ENCODE measurements at places on chromosomes 3 and 15. TPM values are rescaled to one million over a fixed set of nuclear protein-coding genes. Genes with fewer than 3 reads are reported as not detected.

GRCh38 chr15:78850941-78851755 lies 21.5 kb upstream of the MORF4L1 start:
- no peak for DNase-seq

DNA sequence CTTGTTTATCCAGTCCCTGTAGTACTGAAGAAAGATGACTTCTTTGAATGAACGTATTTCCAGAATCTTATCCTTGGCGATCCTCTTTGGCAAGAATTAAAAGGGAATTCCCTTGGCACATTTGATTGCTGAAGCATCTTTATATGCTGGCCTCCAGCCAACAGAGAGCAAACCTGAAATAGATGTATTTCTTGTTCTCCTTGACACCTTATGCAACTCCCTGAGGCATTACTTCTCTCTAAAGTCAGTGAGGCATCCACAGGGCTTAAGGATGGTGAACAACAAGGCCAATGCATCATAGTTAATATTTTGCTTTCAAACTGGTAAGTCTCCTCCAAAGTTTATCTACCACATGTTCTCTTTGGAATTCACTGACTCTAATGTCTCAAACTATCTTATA lies 450.9 kb upstream of the THRB start:
- DNase-seq: no peak

DNA sequence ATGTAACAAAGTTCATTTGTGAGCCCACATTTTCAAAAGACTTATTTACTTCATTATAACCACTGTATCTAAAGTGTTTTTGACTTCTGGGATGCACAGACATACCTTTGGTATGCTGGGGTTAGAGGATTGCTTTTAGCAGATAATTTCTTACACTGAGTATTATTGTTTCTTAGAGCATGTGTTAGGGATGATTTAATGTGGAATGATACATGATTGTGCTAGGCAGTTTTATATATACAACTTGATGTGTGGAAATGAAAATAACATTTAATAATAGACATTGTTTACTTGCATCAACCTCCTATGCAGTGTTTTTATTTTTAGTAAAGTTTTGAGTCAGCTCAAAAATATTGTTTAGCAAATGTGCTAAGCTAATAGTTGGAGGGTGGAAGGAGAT lies 3.4 kb downstream of the KIF23 start:
- no peak for DNase-seq

DNA sequence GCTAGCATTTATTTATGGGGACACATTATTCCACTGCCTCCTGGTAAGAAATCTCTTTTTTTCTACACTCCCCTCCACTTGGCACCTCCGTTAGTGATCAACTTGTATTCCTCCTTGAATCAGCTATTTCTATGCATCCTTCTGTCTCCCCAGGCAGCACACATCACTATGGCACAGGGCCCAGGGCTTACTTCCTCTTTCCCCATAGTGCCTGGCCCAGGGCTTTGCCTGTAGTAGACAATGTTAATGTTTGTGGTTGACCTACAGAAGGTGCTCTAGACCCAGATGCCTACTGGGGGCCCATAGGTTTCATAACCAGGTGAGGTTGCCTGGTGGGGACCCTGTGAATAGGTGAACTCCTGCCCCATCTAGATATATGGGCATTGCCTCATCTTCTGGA lies 44.9 kb downstream of the EPHB1 start:
- no peak for DNase-seq

DNA sequence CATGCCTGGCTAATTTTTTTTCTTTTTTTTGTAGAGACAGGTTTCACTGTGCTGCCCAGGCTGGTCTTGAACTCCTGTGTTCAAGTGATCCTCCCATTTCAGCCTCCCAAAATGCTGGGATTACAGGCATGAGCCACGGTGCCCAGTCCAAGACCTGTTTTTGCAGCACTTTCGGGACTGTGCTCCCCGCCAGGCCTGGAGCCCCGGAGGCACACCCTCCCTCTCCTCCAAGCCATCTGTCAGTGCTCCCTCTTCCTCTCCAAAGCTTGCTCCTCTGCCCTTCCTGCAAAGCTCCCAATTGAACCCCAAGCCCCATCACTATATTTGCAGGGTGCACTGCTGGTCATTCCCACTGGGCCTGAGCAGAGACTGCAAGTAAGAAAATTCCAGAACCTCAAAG lies 98.1 kb downstream of the CORO2B start:
- DNase-seq: no peak

DNA sequence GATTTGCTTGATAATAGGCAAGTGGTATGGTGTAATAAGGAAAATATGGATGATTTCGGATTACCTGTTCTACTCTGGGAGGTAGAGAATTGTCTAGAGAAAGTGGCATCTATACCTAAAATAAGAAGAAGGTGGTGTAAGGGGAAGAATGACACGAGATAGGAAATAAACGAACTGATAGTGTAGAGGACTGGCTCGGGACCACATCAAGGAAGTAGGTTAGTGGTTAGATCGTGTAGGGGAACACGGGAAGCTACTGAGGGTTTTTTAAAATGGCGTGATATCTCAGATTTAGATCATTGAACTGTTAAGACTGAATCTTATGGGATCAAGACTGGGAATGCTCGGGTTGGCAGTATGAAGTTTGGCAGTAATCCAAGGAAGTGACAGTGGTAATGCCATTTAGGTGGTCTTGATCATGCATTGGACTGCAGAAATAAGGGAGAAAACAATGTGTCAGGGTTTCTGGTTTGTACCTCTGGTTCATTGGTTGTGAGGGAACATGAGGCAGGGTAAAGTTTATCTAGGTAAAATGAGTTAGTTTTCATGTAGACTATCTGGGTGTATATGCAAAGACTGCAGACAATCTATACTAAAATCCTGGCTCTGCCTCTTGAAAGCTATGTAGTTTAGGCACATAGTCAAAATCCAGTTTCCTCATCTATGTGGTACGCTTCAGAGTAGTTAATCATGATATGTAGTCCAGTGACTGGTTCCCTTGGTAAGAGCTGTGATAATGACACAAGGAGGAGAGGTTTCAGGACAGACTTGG lies 7.4 kb downstream of the RPL14 start:
- no peak for DNase-seq

GRCh38 chr15:101264011-101264410 lies 12.2 kb upstream of the CHSY1 start:
- DNase-seq: no peak

Gene CTXN2
- total RNA-seq: not detected

DNA sequence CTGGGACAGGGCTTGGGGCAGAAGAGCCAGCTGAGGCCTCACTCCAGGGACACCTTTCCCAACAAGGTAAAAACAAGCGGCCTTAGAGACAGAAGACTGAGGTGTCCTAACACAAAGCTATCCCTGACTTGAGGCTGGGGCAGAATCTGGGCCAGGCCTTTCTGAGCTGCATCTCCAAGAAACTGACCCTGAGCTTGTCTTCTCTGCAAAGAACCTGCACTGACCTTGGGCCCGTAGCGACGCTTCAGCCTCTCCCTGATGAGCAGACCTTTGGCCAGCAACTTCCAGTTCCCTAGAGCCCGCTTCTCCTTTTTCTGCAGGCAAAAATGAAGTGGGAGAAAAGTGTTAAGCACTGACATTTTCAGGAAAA lies 22.2 kb downstream of the TMEM43 start:
- no peak for DNase-seq

Gene KLHL40
- not detected for total RNA-seq

Gene TYRO3
- total RNA-seq: 3.5 TPM

DNA sequence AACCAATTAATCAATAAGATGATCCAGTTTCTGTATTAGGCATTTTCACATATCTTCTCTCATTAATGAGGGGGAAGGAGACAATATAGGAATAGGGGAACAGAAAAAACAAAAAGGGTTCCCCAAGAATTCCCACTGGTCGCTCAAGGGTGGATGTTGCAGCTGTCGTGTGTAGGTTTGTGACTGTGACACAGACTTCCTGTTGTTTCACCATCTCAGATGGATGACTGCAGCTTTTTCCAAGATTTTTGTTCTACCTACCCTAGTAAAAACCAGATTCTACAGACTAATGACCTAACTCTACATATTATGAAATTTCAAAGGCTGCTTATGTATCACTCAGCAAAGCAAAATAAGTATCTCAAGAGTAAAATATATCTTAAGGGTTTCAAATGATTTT lies 73.7 kb upstream of the MB21D2 start:
- DNase-seq: no peak

Gene ECE2
- not detected for total RNA-seq

Gene STAB1
- total RNA-seq: 0.17 TPM

GRCh38 chr15:62126364-62126763 lies 38.7 kb downstream of the C2CD4B start:
- DNase-seq: no peak

DNA sequence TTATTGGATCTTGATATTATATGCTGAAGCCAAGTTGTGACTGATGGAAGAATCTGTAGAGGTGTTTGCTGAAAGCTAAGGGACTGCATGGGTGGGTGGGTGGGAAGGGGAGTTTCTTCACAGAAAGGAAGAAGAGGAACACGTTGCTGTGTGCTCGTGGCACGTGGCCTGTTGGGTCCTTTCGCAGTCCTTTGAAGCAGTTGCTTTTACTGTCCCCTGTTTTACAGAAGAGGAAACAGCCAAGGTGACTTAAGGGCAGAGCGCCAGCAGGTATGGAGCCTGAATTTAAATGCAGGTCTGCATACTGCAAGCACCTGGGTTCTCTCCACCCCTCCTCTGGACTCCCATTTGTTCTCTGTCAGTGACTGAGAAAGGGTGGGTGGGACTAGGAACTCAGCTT lies 59.4 kb upstream of the PRR23C start:
- DNase-seq: no peak

GRCh38 chr3:14425581-14426304 lies 23.3 kb downstream of the SLC6A6 start:
- no peak for DNase-seq

Gene SMCO1
- not detected for total RNA-seq

- peak; percentile 41 for DNase-seq
These were observed 121.7 kb downstream of the CBLB start for GRCh38 chr3:105747060-105747541.

GRCh38 chr3:2934541-2934940 lies 175.6 kb downstream of the IL5RA start:
- DNase-seq: no peak

DNA sequence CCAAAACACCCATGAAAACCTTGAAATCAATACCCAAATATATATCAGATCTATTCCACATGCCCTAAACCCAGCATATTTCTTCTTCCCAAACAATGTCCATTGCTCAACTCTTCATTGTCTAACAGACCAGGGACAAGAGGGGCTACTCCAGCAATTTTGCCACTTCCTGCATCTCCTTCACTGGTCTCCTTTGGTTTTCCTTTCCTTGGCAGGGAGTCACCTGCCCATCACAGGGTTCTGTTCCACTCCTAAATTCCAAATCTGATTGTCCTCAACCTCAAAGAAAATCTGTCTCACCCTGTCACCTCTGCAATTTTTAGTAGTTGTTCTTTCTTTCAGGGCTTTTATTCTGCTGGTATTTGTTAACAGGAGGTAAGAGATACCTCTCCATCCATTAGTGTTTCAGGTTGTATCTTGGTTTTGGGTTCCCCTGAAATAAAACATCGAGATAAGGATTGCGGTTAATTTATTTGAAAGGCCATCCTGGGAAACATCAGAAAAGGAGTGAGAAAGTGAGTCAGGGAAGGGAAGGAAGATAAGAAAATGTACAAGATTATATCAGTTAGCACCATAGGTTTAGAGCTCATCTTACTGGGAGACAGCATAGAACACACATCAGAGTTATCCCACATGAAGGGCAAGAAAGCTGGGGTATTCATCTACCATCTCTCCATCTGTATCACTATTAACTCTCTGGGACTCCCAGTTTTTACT lies 13.6 kb downstream of the ZBED2 start:
- no peak for DNase-seq

DNA sequence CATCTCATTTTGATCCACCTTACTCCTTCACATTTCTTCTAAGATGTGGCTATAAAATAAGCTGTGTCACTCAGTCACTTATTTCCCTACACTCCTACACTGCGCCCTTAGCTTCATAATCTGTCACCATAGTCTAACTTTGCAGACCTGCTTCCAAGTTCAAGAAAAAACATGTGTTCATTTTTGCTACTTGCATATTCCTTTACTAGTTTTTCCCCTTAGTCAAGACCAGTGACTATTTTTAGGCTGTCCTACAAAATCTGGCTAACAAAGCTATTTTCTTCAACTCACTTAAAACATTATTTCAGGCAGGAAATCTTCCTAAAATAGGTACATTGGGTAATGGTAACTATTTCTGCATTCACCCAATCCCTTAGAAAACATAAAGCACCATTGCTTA lies 272.5 kb downstream of the TBC1D5 start:
- DNase-seq: no peak

GRCh38 chr15:23857028-23857641 lies 170.0 kb upstream of the NDN start:
- DNase-seq: no peak

Gene BFSP2
- total RNA-seq: not detected

- DNase-seq: peak; percentile 70
These were observed 24.0 kb upstream of the SPTBN5 start for GRCh38 chr15:41917767-41918430.

- peak; percentile 35 for DNase-seq
These were observed 18.7 kb upstream of the KPNA1 start for GRCh38 chr3:122533480-122533879.

Gene KCNAB1
- 0.80 TPM for total RNA-seq

DNA sequence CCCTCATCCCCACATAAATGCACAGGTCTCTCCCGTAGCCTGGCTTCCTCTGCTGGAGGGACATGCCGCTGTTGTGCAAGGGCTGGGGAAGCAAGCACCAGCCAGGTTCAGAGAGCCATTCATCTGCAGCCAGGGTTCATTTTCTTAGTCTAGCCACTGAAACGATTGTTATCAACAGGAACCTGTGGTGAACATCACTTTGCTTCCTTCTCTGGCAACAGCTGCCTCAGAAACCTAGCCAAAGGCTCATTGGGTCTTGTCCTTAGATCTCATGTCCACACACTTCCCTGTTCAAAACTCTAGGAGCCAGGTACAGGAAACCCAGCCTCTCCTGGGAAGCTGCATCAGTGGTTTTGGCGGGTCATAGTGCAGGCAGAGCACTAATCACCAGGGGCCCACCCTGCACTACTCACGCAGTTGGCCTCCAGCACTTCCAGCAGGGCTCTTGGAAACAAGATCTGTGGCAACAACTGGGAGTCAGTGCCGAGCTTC lies 47.0 kb downstream of the OXNAD1 start:
- DNase-seq: peak; percentile 88

Gene CPEB1
- total RNA-seq: 8.7 TPM

Gene MON1A
- total RNA-seq: 12.1 TPM

GRCh38 chr15:54659646-54660045 lies 537.1 kb downstream of the RSL24D1 start:
- no peak for DNase-seq

DNA sequence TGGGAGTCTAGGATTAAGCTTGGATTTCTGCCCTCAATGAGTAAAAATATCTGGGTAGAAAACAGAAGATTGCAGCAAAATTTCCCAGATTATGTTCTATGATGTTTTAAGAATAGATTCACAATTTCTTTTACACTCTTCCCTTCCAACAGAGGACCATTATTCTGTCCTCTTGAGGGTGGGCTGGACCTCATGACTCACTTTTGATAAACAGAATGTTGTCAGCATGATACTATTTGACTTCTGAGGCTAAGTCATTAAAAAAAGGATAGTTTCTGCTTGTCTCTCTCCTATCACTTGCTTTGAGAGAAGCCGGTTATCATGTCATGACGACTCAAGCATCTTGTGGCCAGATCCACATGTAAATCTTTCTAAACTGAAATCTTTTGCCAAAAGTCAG lies 396.2 kb upstream of the CDIN1 start:
- no peak for DNase-seq

GRCh38 chr3:112685956-112686799 lies 45.2 kb upstream of the CCDC80 start:
- no peak for DNase-seq

- peak; percentile 72 for DNase-seq
These were observed 2.2 kb downstream of the SNX22 start for GRCh38 chr15:64153480-64154367.
